ENCODE measurements at places on chromosomes 4 and X. TPM values are rescaled to one million over a fixed set of nuclear protein-coding genes. Genes with fewer than 3 reads are reported as not detected.

Gene UGT2A3
- total RNA-seq: 0.38 TPM

Gene PPP4R3C
- total RNA-seq: not detected

Gene MCF2
- total RNA-seq: 0.33 TPM

Gene GASK1B
- 5.7 TPM for total RNA-seq

Gene FABP2
- 0.28 TPM for total RNA-seq

DNA sequence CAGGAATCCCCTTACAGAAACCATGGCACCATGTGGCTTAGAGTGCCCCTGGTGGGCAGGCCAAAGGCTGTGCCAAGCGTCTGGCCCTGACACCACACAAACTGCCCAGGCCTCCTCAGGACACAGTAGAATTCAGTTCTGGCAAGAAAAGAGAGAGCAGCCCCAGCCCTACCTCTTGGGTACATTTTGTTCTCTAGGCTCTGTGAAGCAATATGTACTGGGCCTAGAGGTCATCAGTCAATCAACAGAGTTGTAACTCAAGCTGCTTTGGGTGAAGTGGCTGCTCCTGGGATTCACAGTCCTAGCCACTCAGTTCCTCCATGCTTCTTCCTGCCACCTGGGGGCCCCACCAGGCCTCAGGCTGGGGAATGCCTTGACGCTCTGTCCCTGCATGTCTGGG is 158.1 kb upstream of the MAMLD1 start:
- no peaks in the 10 kb centered on the region for H3K36me3 ChIP-seq
- DNase-seq: no peak

- H3K36me3 ChIP-seq: no peaks in the 10 kb centered on the region
- H3K27me3 ChIP-seq: no peaks in the 10 kb centered on the region
- H3K4me1 ChIP-seq: no peaks in the 10 kb centered on the region
- DNase-seq: no peak
- no peak overlapping the region for H3K27ac ChIP-seq
Measured at GRCh38 chr4:74309223-74309622, 953 bp downstream of the EPGN start.

DNA sequence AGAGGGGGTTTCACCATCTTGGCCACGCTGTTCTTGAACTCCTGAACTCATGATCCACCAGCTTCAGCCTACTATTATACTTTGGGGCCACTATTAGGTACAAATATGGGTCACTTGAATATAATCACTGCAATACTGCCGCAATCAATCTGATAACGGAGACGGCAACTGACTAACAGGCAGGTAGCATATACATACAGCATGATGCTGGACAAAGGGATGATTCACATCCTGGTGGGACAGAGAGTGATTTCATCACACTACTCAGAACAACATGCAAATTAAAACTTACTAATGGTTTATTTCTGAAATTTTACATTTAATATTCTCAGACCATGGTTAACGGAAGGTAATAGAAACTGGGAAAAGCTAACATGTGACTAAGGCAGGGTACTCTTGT is 10.9 kb downstream of the LRBA start:
- H3K4me3 ChIP-seq: no peak overlapping the region
- H3K27ac ChIP-seq: no peak overlapping the region

DNA sequence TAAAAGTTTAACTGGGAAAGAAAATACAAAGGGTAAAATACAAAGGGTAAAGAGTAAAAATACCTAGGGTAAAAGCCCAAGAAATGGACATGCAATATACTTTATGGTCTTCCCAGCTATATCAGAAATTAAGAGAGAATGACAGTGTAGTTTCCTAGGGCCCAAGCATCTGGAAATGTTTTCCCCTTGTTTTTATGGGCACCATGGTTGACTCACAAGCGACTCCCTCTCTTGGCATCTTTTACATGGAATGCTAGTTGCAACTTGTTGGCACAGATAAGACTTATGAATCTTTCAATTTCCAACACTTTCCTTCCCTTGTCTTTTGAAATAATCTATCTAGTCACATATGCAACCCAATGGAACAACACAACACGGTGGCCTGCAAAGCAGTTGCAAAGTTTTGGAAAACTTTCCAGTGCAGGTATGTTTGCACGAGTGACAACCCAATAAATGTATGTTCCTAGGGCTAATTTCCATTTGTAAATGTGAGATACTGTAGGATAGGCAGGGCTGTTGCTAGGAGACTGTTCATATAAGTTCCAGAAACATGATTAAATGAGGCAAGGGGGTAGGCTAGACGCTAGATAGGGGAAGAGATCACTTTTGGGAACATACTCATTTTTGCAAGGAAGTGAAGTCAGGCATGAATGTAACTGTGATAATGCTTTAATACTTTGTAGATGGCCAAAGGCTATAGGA is 36.4 kb upstream of the CWH43 start:
- no peak overlapping the region for H3K4me3 ChIP-seq
- no peak overlapping the region for H3K27ac ChIP-seq
- no peaks in the 10 kb centered on the region for H3K36me3 ChIP-seq
- no peaks in the 10 kb centered on the region for H3K27me3 ChIP-seq
- no peaks in the 10 kb centered on the region for H3K4me1 ChIP-seq

DNA sequence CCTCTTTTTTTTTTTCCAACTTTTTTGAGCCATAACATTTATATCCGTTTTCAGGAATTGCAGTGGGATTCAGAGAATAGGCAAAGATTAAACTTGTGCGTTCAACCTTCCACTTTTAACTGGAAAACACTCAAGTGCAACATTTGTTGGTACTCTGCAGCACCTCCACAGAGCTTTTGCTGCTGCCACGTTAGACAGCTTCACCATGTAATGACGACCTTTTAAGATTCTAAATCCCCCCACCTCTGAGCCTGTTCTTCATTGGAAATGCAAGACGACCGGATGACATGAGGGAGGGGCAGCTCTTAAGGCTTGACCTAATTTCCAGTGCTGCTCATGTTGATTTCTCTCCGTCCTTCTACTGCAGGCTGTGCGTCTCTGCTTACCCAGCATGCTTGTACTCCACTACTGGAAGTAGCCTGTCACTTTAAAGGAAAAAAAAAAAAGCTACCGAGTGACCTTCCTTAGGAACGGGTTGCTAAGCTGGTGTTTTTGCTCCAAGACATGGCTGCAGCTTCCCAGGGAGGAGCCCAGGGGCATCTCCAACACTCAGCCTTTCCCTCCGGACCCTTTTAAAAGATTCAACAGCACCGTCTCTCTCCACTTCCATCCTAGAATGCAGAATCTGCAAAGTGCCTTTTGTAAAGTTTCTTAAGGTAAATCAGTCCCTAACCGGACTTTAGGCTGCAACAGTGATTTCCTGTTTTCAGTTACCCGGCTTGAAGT is at the start of gene CC2D2A:
Gene CC2D2A, plus strand, starts transcription at position 481 of the 726 bp plus-strand sequence. CDS start 6,051 bp downstream, outside the sequence.
- peak within 1 kb of the TSS; percentile 29 for H3K4me3 ChIP-seq
- no peaks in the 10 kb centered on the region for H3K27me3 ChIP-seq
- DNase-seq: no peak
- no peaks in the 10 kb centered on the region for H3K36me3 ChIP-seq
- H3K4me1 ChIP-seq: no peaks in the 10 kb centered on the region

GRCh38 chrX:340641-341423 is 22.2 kb upstream of the GTPBP6 start:
- H3K27me3 ChIP-seq: no peaks in the 10 kb centered on the region
- H3K27ac ChIP-seq: no peak overlapping the region
- DNase-seq: no peak
- H3K4me3 ChIP-seq: no peak overlapping the region
- no peaks in the 10 kb centered on the region for H3K4me1 ChIP-seq

DNA sequence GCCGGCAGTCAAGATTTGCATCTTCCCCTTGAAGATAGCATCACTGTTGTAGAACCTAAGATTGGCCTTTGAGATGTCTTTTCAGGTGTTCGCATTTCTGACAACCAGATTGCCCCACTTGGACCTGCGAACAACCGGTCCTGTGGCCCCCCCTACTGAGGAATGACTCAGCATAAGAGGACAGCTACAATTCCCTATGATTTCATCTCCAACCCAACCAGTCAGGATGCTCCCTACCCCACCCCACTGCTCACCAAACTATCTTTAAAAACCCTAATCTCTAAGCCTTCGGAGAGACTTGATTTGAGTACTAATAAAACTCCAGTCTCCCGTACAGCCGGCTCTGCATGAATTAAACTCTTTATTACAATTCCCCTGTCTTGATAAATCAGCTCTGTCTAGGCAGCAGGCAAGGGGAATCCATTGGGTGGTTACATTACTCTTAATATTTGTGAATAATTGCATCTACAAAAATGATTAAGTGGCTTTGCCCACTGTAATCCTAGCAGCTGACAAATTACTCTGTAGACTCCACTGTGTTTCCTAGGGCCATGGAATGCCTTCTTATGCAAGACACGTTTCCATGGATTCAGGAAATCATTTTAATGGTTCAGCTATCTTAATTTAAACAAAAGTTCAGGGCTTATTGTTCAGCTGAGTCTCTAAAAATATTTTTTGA is 95.4 kb downstream of the GPR143 start:
- no peak overlapping the region for H3K27ac ChIP-seq
- H3K4me1 ChIP-seq: no peaks in the 10 kb centered on the region
- H3K27me3 ChIP-seq: no peaks in the 10 kb centered on the region
- H3K4me3 ChIP-seq: no peak overlapping the region

- H3K27me3 ChIP-seq: peaks cover 2% of the 10 kb centered on the region
- peaks cover 4% of the 10 kb centered on the region for H3K4me1 ChIP-seq
- DNase-seq: no peak
- no peak overlapping the region for H3K27ac ChIP-seq
- H3K4me3 ChIP-seq: no peak overlapping the region
- peaks cover 39% of the 10 kb centered on the region for H3K36me3 ChIP-seq
Measured at GRCh38 chr4:2823671-2824328, 19.8 kb upstream of the ADD1 start.

DNA sequence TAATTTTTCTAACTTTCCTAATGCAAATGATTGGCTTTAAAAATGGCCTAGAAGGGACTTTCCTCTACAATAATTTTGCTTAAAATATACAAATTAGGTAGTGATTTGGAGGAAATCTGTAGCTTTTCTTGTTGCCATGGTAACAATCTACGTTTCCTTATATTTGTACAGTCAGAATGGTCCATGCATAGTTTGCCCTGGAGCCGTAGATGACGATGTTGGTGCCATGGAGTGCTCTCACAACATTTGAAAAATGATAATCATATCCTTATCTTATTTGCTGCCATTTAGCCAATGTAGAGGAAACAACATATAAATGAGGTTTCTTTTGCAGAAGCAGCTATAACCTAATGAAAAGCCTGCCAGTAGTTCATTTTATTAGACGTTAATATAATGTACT is 89.0 kb upstream of the NMU start:
- H3K27ac ChIP-seq: no peak overlapping the region
- no peaks in the 10 kb centered on the region for H3K4me1 ChIP-seq
- H3K36me3 ChIP-seq: no peaks in the 10 kb centered on the region
- H3K27me3 ChIP-seq: no peaks in the 10 kb centered on the region
- no peak for DNase-seq

DNA sequence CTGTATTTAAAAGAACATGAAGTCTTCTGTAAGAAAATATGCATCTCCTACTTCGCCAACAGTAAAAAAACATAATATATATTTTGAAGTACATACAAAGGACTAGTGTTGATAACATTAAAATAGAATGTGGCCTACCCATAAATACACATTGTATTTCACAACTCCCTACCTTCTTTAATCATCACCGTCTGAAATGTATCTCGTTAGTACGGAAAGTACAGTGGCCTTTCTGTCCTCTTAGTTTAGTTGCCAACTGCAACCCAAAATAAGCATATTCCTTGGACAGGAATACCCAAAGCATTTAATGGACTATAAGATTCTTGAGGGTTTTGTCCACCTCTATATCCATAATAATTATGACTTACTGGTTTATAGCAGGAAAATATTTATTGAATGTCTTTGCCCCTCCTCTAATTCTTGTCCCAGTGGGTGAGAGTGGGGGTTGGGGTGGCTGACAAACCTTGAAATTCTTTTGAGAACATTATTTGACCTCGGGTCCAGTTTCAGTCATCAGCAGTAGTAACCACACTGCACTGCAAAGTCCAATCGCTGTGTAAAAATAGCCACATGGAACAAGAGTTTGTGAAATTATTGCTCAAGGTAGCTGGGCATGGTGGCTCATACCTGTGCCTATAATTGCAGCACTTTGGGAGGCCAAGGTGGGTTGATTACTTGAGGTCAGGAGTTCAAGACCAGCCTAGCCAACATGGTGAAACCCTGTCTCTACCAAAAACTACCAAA is 474.5 kb downstream of the KLHL13 start:
- no peaks in the 10 kb centered on the region for H3K27me3 ChIP-seq
- no peak overlapping the region for H3K27ac ChIP-seq
- no peaks in the 10 kb centered on the region for H3K36me3 ChIP-seq
- no peak overlapping the region for H3K4me3 ChIP-seq

DNA sequence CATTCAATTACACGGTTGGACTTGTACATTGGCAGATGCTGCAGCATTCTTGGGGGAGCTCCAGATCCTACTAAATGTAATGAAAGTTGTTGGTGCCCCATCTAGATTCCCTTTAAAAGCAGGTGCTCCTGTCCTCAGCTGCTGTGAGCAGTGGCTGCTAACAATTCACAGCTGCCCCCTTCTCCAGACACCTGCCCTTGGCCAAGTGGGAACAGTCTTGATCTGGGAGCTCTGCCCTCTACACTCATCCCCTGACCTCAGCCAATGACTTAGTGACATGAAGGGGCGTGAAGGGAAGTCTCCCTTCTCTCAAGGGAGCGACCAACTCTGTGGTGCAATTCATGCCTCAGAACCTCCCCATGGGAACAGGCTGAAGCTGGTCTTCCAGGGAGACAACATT is 125.7 kb downstream of the EIF4E start:
- H3K4me1 ChIP-seq: no peaks in the 10 kb centered on the region
- no peak overlapping the region for H3K27ac ChIP-seq
- H3K27me3 ChIP-seq: no peaks in the 10 kb centered on the region
- H3K4me3 ChIP-seq: no peak overlapping the region
- DNase-seq: no peak
- no peaks in the 10 kb centered on the region for H3K36me3 ChIP-seq

DNA sequence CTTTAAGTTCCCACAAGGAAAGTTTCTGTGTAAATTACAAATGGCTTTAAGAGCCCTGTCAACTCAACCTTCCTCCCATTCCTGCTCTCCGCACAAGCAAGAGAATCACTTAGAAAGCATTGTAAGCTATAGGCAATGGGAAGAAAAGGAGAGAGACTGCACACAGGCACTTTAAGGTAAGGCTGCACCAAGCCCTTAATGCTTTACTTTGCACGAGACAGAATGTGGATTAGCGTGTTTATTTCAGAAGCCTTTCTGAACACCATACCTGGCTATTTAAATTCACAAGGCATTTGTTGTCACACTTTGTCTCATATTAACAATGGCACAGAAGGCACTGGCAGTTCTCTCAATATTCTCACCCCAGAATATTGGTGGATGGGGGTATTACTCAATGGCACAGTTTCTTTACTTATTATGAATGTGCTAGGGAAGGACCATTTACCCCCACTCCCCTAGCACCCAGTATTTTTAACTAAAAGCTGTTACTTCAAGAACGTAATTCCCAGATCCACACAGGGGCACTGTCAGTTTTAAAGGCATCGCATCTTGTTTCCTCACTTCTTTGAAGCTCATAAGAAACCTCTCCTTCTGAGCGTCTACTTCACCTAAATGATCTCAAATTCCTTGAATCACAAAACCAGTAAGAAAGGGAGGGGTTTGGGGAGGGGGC is 150.0 kb downstream of the MAML3 start:
- H3K36me3 ChIP-seq: no peaks in the 10 kb centered on the region
- H3K27ac ChIP-seq: no peak overlapping the region
- H3K27me3 ChIP-seq: no peaks in the 10 kb centered on the region
- H3K4me3 ChIP-seq: no peak overlapping the region

- DNase-seq: no peak
- H3K4me1 ChIP-seq: peaks cover 8% of the 10 kb centered on the region
Measured at GRCh38 chrX:123962006-123962467, 531 bp downstream of the STAG2 start.

Data from thymus (tissue), 14 donors.